CD4-positive, alpha-beta T cell treated with Interleukin-17A for 1 hour (primary cell): ENCODE measurements at places on chromosomes 7 and 10.

- DNase-seq = no peak
Observed at GRCh38 chr10:47137311-47137851, 162.6 kb upstream of the GDF10 start.

DNA sequence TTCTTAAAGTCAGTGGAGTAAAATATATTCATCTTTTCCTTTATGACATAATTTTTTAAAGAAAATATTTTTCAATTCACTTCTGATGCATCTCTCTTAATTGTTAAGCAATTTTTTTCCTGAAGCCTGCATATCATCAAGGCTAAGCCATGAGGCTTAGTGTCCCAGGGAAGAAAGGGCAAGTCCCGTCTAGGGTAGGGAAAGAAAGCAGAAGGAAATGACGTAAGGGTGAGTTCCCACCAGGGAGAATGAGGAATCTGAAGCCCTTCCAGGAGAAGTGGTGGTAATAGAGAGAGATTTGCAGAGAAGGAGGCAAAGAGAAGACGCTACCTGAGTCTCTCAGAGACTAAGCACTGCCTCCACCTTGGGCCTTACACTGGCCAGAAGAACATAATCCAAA, 96.8 kb upstream of the NFE2L3 start:
- DNase-seq = no peak

- DNase-seq = no peak
Observed at GRCh38 chr10:11810313-11810766, 12.8 kb upstream of the PROSER2 start.

- DNase-seq = no peak
Observed at GRCh38 chr10:72943498-72944234, 10.9 kb downstream of the PLA2G12B start.

- no peak for DNase-seq
Observed at GRCh38 chr10:82922046-82922445, 1047.1 kb downstream of the NRG3 start.

GRCh38 chr7:132199626-132200025, 376.6 kb downstream of the PLXNA4 start:
- DNase-seq = no peak

- DNase-seq = no peak
Observed at GRCh38 chr10:110563132-110563531, 4.4 kb upstream of the SMC3 start.

DNA sequence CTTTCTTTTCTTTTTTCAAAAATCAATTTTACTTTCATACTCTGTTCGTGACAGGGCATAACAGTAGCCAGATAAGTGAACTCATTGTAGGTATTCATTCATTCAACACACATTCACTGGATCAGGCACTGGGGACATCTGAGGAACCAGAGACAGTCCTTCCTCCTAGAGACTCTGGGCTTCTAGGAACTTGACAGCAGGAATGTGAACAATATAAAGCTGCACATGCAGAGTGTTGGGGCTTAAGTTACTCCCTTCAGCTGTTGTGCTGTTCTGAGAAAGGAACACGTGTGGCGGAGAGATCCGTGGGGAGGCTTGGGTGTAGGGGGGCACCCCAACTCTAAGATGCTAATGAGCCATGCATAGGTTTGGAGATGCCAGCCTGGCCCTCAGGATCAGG, 120.4 kb downstream of the PKD1L1 start:
- DNase-seq = no peak

DNA sequence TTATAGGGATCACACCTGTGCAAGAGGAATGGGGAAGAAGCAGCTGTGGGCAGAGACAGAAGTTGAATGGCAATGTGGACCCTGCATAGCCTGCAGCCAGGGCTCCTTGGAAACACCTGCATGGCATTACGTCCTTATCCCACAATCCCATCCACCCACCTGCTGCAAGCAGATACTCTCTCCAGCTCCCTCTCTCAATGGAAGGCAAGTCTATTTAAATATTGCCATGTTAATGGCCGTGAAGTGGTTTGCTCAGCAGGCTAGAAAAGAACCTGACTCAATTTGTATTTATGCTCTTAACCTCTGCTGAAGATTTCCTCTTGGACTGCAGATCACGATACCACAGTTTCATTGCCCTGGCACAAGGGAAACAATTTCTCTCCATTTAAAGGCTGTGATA, 417.0 kb downstream of the TYW1 start:
- no peak for DNase-seq

GRCh38 chr10:73096041-73096448, 621 bp downstream of the P4HA1 start:
- DNase-seq = peak; percentile 75

GRCh38 chr10:124376411-124376810, 42.3 kb downstream of the OAT start:
- no peak for DNase-seq

- no peak for DNase-seq
Observed at GRCh38 chr7:20301311-20301939, 29.3 kb upstream of the ITGB8 start.

DNA sequence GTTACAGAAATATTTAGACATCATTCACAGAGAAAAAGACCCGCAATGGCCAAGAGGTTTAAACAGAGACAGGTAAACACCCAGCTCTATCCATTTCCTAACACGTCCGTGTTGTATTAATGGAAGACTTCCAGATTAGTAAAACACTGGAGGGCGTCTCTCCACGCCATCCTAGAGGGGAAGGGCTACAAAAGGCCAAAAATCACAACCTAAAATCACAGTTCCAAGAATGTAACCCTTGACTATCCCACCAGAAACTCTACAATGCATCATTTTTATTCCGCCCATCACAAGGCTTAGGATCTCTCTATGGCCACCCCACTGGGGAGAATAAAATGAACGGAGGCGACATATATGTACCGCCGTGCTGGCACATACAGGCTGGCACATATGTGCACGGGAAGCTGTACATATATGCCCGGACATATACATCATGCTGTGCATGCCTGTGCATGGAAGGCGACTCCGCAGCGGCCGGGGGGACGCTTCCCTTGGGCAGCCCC, 734 bp downstream of the PCLO start:
- DNase-seq = no peak

DNA sequence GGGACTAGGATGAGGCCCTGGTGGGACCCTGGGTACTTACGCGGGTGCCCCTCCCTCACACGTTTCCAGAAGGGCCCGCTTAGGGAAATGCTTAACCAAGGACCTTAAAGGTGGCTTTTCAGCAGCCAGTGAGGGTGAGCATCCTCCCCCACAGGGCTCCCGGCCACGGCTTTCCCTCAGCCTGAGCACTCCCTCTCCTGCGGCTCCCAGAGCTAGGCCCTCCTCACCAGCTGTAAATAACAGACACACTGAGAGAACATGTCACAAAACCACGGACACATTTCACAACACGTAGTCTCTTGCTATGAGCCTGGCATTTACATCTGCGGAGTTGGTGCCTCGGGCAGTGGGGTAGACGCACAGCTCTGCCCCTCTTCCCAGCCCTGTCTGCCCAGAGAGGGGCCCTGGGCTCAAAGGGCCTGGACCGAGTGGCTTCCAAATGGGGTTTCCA, 25.2 kb downstream of the GRID1 start:
- DNase-seq = no peak

- DNase-seq = no peak
Observed at GRCh38 chr7:116740231-116740630, 68.2 kb downstream of the MET start.

DNA sequence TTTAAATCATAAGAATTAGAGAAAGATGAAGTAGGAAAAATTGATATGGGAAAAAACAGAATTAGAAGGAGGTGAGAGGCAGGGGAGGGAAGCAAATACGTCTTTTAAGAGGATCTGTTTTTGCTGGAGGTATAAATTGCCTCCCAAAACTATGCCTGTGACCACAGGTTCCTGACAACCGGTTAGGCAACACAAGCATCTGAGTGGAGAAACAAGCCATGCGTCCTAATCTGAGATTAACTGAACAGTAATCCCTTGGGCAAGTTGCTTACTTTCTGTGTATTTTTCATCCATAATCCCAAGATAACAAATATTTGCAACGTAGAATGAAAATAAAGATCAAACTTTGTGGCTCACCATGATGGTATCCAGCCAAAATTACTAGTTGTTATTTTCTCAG, 149.2 kb downstream of the C1GALT1 start:
- no peak for DNase-seq

GRCh38 chr7:39592586-39592985, 26.4 kb downstream of the YAE1 start:
- peak; percentile 7 for DNase-seq

GRCh38 chr7:111012149-111012548, 78.8 kb upstream of the LRRN3 start:
- DNase-seq = no peak

GRCh38 chr7:117672453-117672852, 192.6 kb downstream of the CFTR start:
- DNase-seq = no peak

GRCh38 chr10:11877591-11877905, 54.4 kb downstream of the PROSER2 start:
- no peak for DNase-seq

DNA sequence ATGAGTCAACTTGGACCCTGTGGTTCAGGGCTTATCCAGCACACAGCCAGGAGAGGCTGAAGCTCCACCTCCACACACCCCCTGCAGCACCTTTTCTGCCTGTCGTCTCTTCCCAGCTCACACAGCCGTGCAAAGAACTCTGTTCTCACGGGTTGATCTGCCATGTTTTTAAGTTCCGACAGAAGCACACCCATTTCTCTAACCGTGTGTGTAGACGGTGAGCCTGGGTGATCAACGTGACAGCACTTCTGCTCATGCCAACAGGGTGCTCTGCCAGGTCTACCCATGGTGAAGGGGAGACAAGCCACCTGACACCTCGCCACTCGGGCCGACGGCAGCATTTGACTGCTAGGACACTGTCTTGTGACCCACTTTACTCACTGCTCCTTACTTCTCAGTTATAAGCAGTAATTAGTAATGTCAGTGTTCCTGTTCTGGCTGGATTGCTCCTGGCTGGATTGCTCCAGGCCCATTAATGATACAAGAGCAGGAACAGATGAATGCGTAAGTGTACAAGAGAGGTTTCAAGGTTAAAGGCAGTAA, 90.5 kb downstream of the RNF216 start:
- DNase-seq = peak; percentile 19

GRCh38 chr10:3502673-3503072, 282.3 kb downstream of the KLF6 start:
- no peak for DNase-seq

DNA sequence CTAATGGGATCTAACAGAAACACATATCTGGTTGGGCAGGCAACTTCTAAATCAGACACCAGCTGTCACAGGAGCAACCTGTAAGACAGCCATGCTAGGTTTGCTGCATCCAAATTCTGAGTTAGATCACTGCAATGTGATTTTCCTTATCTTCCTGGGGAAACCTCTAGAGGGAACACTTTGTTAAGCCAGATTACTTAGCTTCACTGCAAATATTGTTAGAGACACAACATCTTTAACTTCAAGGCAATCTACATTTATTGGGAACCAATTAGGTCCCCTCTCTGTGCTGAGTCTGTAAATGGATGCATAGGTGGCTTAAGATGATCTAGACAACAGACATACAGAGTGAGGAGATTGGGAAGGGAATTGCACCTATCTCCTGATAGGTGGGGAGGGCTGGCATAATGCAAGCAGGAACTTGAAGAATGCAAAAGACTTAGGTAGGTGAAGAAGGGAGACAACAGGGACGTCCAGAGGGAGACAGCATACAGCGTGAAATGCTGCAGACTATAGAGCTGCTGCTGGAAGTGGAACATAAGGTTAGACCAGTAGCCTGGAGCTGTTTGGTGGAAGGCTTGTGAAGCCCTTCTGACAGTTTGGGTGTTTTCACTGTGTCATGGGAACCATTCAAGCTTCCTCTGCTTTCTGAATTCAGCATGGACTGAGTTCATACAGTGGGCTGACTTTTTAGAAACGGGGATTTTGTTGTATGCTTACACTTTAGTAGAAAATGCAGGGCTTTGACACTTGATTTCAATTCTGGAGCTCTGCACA, 109.8 kb upstream of the ELMO1 start:
- no peak for DNase-seq

GRCh38 chr7:91435381-91436059, 171.3 kb downstream of the FZD1 start:
- no peak for DNase-seq

GRCh38 chr7:69728304-69728703, 130.0 kb downstream of the AUTS2 start:
- DNase-seq = no peak

- DNase-seq = no peak
Observed at GRCh38 chr10:129531195-129531968, 64.3 kb downstream of the MGMT start.

DNA sequence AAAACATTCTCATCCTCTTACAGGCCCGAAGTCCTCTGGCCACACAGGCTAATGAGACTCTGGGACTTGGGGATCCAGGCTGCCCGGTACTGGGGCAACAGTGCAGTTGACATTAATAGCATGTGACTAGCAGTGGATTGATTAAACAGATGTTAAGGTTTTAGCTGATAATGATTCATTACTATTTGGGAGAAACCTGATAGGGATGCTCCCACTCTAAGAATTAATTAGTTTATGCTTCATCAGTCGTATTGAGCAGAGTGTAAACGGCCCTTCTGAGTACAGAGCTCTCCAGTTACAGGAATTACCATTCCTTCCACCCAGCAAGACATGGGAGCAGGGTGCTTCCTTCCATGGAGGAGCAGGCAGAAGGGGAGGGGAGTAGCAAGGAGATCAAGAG, 82.7 kb downstream of the RPS24 start:
- DNase-seq = no peak

DNA sequence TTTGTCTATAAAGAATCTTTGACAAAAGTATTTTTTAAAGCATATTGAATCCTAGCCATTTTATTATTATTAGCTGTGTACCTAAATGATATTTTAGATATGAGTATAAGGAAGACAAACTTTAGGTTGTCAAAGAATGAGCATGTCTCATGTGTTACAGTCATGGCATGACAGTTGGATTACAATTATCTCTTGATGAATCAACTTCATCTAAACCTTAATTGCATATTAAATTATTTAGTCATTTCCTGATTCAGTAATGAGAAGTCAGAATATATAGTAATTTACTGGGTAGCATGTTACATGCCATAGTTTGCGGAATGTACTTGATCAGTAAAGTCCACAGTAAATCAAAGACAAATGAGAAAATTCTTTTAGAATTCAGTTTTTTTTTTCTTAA, 59.2 kb downstream of the MAPK8 start:
- DNase-seq = no peak

GRCh38 chr10:84837041-84837812, 508.8 kb downstream of the CCSER2 start:
- no peak for DNase-seq

DNA sequence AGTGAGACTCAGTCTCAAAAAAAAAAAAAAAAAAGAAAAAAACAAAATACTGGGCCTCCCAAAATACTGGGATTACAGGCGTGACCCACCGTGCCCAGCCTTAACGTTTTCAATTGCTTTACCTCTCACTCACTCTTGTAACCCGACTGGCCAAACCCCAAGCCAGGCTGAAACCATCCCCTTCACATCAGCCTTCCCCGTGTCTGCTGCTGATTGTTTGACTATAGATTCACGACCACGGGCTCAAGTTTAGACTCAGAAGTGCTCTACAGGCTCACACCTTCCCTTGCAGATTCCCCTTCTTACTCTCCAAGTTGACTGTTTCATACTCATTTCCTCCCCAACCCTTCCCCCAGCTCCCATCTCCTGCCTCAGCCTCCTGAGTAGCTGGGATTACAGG, 22.3 kb downstream of the TYW1 start:
- no peak for DNase-seq

- DNase-seq = no peak
Observed at GRCh38 chr7:132750530-132751217, 174.4 kb upstream of the PLXNA4 start.
